ENCODE measurements at places on chromosomes 1 and 21. TPM values are rescaled to one million over a fixed set of nuclear protein-coding genes. Genes with fewer than 3 reads are reported as not detected.

GRCh38 chr21:46411236-46411635 is 47.5 kb upstream of the DIP2A start:
- peaks cover 24% of the 10 kb centered on the region for H3K36me3 ChIP-seq
- H3K4me1 ChIP-seq = no peaks in the 10 kb centered on the region
- no peaks in the 10 kb centered on the region for H3K27me3 ChIP-seq
- no peak for DNase-seq
- no peak overlapping the region for H3K4me3 ChIP-seq

DNA sequence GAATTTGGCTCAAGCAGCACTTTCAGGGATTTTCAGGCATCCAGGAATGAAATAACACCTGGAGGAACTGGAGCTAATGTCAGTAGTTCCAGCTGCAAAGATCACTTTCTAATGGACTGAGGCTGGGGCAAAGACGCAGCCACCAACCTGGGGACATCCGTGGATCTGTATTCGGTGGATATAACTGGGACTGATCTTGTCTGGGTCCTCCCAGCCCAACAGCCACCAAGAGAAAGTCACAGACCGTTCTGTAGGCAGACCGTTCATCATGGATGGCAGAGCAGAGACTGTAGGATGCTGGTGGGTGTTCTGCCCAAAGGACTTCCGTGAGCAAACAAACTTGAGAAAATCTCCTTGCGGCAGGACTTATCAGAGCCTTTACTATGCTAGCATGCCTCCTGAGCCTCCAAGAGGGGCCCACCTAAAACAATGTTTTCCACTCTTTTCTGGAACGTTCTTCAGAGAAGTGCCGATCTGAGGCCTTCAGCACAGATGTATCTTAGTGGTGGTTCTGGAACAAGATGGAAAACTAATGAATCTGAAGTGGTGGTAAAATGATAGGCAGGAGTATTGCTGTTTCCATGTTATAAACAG is 86.1 kb upstream of the KLHDC7A start:
- H3K4me3 ChIP-seq = no peak overlapping the region
- peak; percentile 9 for DNase-seq
- H3K36me3 ChIP-seq = no peaks in the 10 kb centered on the region
- no peaks in the 10 kb centered on the region for H3K27me3 ChIP-seq

GRCh38 chr1:190608282-190608681 is 130.6 kb upstream of the BRINP3 start:
- no peaks in the 10 kb centered on the region for H3K27me3 ChIP-seq
- H3K4me3 ChIP-seq = no peak overlapping the region
- DNase-seq = no peak
- no peak overlapping the region for H3K27ac ChIP-seq

The CRTC2 gene
- 52.7 TPM for total RNA-seq

The CCDC27 gene
- not detected for total RNA-seq

GRCh38 chr1:58577654-58578030 is 590 bp upstream of the TACSTD2 start:
- H3K27me3 ChIP-seq = no peaks in the 10 kb centered on the region
- DNase-seq = no peak
- H3K4me3 ChIP-seq = peak overlapping the region; percentile 60
- H3K4me1 ChIP-seq = peaks cover 10% of the 10 kb centered on the region
- no peaks in the 10 kb centered on the region for H3K36me3 ChIP-seq

DNA sequence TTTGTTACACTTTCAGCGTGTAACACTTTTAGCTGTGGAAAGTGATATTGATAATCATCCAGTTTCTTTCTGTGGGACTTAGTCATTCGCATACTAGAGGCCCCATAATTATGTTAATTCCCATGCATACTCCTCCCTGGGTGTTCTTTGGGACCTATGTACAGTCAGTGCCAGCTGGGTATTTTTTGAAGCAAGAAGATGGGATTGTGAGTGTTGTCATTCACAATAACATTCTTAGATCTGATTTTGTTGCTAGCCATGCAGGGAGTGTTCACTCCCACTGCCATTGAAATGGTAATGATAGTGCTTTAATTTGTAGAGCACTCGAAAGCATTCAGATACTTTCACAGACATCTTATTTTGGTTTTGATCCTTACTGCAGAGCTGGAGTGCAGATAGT is 11.6 kb downstream of the SARS1 start:
- no peak overlapping the region for H3K4me3 ChIP-seq
- H3K36me3 ChIP-seq = peaks cover 62% of the 10 kb centered on the region
- no peak for DNase-seq
- H3K27me3 ChIP-seq = no peaks in the 10 kb centered on the region
- H3K27ac ChIP-seq = no peak overlapping the region

The CATSPER4 gene
- total RNA-seq = not detected

DNA sequence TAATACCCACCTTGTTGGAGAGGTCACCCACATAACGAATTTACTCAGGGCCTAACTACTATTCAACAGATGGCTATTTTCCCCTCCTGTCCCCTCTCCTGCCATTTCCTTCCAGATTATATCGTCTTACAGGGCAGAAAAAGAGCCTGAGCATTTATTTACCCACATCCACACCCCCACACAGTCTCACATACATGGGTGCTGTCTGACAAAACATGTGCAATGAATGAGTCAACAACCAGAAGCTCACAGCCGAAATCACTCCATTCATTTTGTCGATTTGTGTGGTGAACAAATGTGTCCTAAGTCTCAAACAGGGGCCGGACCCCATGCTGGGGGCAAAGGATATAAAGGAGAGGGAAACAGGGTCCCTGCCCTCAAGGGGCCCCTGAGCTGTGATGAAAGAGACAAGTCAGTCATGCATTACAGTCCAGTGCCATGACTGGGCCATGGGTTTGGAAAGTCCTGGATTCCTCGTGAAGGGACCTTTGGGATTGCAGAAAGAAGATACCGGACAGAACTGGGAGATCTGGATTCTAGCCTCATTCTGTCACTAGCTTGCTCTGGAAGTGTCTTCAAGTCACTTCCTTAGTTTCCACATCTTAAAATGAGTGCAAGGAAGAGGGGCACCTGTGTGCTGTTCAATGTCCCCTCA is 16.4 kb upstream of the ZNF683 start:
- no peak overlapping the region for H3K4me3 ChIP-seq
- no peak for DNase-seq
- H3K4me1 ChIP-seq = no peaks in the 10 kb centered on the region
- no peaks in the 10 kb centered on the region for H3K36me3 ChIP-seq
- no peaks in the 10 kb centered on the region for H3K27me3 ChIP-seq

DNA sequence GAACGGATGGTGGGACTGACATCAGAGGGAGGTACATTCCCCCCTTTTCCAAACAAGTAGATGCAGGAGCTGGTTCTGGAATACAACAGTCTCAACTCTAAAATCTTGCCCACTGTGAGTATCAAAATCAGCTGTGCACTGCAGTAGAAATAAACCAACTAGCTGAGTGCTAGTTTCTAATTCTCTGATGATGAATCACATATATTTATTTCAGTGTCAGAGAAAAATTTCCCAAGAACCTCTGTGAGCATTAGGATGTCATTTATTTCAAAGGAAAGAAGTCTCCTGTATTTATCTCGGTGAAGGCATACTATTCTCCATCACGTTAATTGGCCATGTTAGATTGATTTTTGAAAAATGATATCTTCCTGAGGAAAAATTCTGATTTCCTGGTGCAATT is 67.1 kb downstream of the LHX9 start:
- no peak overlapping the region for H3K27ac ChIP-seq
- no peaks in the 10 kb centered on the region for H3K36me3 ChIP-seq
- H3K4me3 ChIP-seq = no peak overlapping the region
- H3K4me1 ChIP-seq = no peaks in the 10 kb centered on the region
- DNase-seq = no peak
- H3K27me3 ChIP-seq = no peaks in the 10 kb centered on the region

The SLC1A7 gene
- 0.26 TPM for total RNA-seq

The DHRS3 gene
- 106 TPM for total RNA-seq

DNA sequence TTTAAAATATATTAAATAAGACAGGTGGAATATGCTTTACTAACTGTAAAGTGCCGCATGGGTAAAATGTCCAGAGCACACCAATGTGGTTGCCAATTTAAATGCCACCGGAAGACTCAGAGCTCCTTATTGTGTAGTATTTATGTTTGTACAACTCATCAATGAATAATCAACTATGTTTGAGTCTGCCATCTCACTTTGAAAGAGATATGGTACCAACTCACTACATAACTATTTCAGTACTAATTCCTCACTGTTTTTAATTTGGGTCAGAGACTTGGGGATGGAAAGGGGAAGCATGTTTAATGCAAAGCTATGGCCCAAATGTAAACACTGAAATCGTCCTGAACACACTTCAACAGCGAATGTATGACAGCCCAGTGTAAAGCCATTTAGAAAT is 144.8 kb downstream of the NR5A2 start:
- H3K36me3 ChIP-seq = no peaks in the 10 kb centered on the region
- no peaks in the 10 kb centered on the region for H3K27me3 ChIP-seq
- no peak overlapping the region for H3K27ac ChIP-seq
- no peaks in the 10 kb centered on the region for H3K4me1 ChIP-seq

The PACC1 gene
- 9.7 TPM for total RNA-seq

DNA sequence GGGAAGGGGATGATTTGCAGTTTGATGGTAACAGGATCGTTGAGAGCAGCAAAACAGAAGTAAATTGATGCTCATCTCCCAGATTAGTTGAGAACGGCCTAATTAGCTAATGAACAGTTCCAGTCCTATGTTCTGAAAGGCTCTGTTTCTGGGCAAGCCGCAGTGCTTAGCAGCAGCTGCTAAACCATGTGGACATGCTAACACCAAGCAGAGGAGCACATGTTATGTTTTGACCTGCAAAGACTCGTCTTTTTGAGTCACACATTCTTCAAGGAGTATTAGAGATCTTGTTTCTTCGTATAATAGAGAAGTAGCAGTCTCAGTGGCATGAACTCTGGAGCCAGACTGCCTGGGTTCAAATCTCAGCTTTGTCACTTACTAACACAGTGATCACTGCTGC is 58.1 kb downstream of the CACNA1E start:
- H3K27ac ChIP-seq = no peak overlapping the region
- no peaks in the 10 kb centered on the region for H3K36me3 ChIP-seq
- DNase-seq = no peak
- H3K4me3 ChIP-seq = no peak overlapping the region
- peaks cover 4% of the 10 kb centered on the region for H3K27me3 ChIP-seq

DNA sequence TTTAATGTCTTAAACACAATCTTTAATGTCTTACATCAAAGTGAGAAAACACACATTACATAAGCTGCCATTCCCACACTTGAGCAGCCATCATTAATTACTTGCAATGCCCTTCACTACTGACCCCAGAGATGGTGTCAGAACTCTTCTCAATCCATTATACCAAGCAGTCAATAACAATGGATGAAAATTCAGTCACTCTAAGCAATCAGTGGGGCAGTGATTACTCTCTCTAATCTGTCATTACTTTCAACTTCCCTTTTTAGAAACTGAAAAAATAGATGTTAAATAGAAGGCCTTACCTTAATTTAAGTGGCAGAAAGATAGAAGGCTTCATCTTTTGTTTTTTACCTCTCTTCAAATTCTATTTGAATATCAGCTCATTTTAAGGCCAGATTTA is 9.7 kb upstream of the FRRS1 start:
- H3K36me3 ChIP-seq = no peaks in the 10 kb centered on the region
- no peak overlapping the region for H3K27ac ChIP-seq
- H3K4me3 ChIP-seq = no peak overlapping the region
- no peak for DNase-seq
- H3K4me1 ChIP-seq = peaks cover 7% of the 10 kb centered on the region

DNA sequence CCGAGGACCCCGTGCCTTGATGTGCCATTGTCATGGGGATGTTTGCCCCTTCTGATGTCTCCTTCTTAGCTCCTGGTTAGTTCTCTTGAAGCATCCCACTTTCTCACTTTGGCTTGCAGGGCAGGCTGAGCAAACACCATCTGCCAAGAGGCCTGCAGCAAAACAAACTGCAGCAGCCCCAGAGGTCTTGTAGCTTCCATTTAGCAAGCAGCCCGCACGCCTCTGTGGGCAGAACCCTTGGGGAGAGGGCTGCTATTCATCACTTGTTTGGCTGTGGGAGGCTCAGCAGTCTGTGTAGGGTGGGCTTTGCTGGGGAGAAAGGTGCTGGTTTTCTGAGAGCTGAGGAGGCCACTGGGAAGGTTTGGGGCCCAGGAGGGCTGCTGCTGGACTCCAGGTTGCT is 56.7 kb downstream of the KCNC4 start:
- no peaks in the 10 kb centered on the region for H3K27me3 ChIP-seq
- peaks cover 9% of the 10 kb centered on the region for H3K4me1 ChIP-seq

The CELA2B gene
- total RNA-seq = not detected

The CD34 gene
- 50.7 TPM for total RNA-seq

The IRF6 gene
- total RNA-seq = 17.9 TPM

All from upper lobe of right lung (tissue), 1 donor.